ENCODE measurements at places on chromosomes 12 and 14.

DNA sequence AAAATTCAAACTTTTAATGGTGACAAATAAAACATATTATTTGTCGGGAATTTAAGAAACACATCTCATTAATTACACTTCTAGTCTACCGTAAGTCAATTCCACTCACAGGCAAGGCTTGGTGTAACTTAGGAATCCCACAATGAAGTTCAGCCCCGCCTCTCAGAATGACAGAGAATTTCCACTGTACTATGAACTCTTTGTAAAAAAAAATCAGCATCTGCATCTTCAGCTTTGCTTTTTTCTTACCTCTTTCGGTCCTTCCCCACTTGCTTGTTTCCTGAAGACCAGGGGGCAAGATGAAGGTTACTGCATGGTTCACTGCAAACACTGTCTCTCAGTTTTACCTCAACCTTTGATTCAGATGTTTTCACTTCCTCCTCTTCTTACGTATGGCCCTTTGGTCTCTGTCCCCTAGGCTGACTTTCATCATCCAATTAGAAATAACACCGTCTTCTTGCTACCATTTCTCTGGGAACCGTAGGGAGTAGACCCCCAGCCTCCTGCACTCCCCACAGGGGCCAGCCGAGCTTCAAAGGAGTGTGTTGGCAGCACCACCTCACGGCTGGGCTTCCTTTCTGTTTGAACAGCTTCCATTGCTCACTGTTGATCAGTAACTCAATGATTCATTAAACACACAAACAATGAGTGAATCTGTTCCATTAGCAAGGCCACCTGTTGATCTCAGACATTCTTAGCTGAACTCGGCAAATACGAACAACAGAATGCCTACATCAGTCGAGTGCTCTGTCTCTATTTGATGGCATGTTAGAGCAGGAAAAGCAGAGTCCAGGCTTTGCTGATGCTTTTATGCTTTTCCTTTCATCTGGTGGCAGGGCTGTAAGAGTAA, 343.0 kb downstream of the BMP4 start:
- no peak for DNase-seq

DNA sequence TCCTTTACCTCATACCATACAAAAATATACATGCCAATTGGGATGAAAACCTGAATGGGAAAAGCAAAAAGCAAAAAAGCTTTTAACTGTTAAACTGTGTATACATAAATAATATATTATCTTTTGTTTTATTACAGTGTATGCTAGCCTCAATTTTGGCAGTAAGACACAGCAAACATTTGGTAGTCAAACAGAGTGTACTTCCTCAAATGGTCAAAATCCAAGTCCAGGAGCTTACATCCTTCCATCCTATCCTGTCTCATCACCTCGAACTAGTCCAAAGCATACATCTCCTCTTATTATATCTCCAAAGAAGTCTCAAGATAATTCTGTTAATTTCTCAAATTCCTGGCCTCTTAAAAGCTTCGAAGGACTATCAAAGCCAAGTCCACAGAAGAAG, 41.9 kb downstream of the TOGARAM1 start:
- DNase-seq: no peak

DNA sequence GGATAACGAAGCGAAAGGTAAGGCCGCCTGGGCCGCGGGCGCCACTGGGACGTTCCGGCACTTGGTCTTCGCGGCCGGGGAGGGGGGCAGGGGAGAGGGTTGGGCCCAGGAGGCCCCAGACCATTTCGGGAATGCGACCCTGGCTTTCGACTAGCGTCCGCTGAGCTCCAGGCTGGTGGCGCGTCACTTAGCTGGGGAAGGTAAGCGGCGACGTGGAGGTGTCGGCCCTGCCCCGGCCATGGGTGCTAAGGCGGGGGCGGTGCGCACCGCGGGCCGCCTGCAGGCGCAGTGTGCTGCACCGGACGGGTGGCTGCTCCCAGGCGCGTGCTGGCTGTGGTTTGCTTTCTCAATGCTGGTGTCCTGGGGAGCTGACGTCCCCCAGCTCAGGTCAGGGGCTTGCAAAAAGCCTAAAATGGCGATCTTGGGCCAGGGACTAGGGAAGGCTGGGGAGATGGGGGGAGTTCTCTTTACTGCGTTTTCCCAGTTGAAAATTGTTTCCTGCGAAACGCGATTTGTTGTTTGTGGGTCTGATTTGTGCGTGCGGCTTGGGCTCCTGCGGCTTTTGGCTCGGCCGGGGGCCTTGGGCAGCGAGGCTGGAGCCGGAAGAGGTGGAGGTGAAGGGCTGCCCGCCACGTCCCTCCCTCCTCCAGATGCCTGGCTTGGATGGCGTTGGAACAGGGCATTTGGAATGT, 1.2 kb downstream of the HOXC10 start:
- no peak for DNase-seq

DNA sequence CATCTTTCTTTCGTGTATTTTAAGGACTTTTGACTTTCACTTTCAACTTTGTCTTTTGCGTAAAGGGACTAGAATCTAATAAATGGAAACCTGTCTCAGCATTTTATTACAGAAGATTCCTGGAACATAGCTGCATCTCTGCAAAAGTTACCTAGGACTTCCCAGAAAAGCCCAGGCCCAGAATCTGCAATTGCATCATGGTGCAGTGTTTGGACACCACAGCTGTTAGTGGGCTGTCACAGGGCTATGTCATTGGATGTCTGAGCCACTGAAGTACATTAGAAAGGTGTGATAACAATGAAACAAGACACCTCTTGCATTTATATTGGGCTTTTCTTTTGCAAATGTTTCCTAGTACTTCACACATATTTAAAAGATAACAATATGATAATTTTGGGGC, 199.9 kb upstream of the IGF1 start:
- DNase-seq: no peak

- no peak for DNase-seq
These were observed 474.6 kb downstream of the ETNK1 start for GRCh38 chr12:23099604-23100003.

GRCh38 chr12:28114488-28114887, 75.8 kb upstream of the CCDC91 start:
- DNase-seq: no peak

DNA sequence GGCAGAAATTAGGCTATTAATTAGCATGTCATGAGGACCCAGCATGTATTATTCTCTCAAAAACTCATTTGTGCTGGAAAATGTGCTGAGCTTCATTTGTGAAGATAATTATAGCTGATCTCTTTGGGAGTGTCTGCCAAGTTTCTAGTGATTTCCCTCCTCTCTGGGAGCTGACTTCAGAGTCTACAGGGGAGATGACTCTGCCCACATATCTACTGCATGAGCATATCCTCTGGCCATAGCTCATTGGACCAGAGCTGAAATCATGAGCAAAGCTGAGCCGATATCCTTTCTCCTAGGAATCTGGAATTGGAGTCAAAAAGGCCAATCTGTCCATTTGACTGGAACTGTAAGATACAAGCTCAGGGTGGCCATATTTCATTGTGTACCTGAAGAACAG, 5.9 kb downstream of the CCDC198 start:
- no peak for DNase-seq

DNA sequence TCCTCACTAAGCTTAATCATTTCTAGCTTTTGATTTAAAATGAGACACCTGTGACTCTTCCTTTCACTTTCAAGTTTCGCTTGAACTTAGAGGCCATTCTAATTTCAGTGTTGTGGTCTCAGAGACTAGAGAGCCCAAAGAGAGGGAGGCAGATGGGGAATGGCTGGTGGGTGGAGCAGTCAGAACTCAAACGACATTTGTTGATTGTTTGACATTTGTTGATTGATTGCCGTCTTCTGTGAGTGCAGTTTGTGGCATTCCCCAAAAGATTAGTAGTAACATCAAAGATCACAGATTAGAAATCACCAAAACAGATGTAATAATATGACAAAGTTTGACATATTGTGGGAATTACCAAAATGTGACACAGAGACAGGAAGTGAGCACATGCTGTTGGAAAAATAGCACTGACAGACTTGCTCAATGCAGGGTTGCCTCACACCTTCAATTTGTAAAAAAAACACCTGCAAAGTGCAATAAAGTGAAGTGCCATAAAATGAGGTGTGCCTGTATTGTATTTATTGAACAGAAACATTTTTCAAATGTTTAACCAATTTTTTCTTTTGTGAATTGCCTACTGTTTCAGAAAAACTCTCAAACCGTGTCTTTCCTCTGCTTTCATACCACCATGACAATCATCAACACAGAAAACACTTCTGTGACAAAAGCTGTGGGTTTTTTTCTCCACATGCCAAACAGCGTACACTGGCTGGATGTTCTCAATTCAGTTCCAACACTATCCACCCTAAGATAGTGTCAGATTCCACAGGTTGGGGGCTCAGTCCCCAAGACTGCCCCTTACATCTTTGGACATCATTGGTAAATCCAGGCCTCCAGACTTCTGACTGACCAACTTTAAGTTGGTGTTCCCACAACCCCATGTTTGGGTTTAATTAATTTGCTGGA, 376.3 kb upstream of the RGS6 start:
- DNase-seq: no peak

- no peak for DNase-seq
These were observed 283.6 kb downstream of the CACNA1C start for GRCh38 chr12:2336409-2336829.
